ENCODE measurements at places on chromosomes 7 and 10.
A peak's percentile ranks its signal among the peaks of the same experiment; 100 is the strongest.

DNA sequence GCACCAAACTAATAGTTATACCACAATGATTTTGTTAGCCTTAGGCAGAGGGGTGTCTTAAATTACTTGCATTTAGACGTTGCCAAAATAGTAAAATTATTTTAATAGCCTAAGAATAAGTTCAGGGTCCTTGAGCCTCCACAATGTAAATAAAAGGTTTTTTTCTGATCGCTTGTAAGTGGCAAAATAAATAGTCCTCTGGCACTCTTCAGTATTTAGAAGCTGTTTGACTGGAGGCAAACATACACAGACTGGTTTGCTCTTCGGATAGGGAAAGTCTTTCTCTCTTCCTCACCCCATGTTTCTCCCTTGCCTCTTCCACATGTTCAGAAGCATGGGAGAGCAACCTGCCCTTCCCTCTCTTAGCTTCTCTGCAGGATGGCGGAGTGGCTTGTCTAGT lies 49.5 kb upstream of the FAM180A start:
- DNase-seq = no peak

DNA sequence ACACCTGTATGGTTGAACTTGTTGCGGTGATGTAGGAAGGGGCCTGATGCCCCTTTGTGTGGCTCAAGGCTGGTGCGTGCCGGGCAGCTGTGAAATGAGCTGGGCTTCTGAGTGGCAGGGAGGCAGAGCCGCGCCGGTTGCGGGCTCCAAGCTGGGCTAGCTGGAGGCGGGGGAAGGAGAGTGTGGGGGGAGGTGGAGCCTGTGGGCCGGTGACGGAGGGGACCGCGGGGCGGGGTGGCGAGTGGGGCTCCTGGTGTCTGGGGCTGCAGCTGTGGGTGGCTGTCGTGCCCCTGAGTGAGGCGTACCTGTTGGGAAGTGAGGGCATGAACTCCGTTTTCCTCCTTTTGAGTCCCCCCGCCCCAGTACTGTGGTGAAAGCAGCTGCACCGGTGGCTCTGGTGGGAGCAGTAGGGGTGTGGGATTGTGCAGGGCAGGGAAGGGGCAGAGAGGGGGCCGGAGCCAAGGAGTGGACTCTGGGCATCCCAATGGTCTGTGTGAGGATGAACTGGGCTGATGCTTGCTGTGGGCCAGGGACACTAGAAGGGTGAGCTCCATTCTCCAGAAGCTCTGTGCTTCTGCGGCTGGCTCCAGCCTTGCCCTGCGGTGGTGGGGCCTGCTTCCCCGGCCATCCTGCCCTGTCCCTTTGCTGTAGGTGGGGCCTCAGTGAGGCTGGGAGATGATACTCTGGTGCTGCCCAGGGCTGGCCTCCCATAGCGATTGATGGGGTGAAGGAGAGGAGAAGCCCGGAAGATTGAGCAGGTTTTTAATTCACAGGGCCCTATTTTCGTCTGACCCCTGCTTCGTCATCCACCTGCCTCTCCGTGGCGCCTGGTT lies 41.7 kb downstream of the INPP5A start:
- no peak for DNase-seq

GRCh38 chr7:25575634-25576033 lies 347.3 kb upstream of the NPVF start:
- DNase-seq = no peak

DNA sequence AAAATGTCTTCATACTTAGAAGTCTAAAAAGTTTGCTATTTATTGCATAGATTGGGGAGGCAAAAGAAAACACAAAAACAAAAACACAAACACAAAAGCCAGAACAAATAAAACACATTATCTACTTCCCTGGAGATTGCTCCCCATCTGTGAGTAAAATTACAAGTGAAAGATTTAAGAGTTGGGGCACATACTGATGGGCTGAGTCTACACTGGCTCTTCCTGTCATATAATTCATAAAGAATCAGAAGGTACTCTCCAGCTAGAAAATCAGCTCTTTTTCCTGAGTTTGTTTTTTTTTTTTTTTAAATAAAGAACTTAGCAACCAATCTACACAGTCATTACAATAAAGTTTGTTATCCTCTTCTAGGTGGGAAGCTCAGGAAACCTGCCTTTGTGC lies 192.4 kb upstream of the LRRN3 start:
- no peak for DNase-seq

DNA sequence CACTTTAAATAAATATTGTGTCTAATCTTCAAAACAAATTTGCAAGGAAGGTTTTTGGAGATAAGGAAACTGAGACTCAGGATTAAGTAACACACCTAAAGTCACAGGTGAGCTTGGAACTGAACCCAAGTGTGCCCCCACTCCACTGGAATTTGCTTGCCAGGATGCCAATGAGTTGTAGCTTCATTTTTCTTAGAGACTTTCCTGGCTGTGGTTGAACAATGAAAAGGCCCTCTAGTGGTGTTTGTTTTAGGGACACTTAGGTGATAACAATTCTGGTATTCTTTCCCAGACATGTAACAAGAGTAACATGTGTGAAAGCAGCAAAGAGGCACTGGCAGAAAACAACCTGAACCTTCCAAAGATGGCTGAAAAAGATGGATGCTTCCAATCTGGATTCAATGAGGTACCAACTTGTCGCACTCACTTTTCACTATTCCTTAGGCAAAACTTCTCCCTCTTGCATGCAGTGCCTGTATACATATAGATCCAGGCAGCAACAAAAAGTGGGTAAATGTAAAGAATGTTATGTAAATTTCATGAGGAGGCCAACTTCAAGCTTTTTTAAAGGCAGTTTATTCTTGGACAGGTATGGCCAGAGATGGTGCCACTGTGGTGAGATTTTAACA lies 1.5 kb downstream of the IL6 start:
- DNase-seq = peak; percentile 39

DNA sequence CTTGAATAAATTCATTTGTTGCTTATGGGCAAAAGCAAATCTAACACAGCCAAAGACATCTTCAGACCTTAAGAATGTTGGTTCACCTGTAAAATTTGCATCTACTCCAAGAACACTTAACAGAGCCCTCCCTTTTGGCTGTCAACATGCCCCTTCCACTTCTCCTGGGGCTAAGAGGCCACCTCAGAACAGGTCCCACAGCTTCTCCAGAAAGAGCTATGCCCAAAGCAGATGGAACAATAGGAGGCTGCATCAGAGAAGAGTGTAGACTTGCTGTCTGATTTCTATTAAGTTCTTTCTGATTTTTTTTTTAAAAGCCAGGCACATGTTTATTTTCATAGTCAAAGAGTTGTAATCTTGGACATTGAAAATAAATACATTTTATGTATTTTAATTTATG lies 26.1 kb upstream of the TRIL start:
- DNase-seq = no peak

DNA sequence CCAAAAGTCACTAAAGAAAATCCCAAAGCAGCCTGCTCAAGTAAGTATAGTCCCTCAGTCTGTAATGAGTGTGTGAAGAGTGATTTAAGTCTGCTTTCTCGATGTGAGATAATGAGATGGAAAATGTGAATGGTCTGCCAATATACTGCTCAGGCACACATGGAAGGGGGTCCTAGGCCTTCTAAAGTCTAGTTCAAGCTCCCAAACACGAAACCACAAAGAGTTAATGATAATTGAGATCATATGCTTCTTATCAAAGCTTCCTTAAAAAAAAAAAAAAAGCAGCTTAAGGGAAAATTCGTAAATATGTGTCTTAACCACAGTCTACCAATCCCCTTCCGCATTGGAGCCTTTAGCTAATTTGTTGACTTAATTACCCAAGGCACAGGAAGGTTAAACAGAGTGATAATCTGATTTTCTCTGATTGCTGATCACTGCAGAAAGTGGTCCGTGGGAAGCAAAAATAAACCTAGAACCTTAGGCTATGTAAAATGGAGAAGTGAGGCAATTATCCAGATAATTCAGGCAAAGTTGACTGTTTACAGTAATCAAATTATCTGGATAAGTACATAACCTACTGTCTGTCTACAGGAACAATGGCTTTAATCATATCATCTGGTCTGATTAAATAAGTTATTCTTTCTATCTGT lies 172.9 kb downstream of the MBL2 start:
- no peak for DNase-seq

- no peak for DNase-seq
These were observed 131.3 kb upstream of the NPVF start for GRCh38 chr7:25359471-25360059.

GRCh38 chr10:11612021-11613001 lies 861 bp upstream of the USP6NL start:
- no peak for DNase-seq

DNA sequence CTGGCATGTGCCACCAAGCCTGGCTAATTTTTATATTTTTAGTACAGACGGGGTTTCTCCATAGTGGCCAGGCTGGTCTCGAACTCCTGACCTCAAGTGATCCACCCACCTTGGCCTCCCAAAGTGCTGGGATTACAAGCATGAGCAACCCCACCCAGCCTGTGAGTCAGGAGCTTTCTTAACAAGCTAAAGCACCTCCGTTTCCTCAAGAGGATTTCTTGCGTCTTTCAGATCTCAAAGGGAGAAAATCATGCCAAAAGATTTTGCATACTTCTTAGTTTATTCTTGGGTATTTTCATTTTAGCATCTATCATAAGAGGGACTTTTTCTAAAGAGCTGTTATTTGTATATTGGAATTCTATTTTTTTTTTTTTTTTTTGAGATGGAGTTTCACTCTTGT lies 47.9 kb upstream of the FOXK1 start:
- DNase-seq = peak; percentile 39

DNA sequence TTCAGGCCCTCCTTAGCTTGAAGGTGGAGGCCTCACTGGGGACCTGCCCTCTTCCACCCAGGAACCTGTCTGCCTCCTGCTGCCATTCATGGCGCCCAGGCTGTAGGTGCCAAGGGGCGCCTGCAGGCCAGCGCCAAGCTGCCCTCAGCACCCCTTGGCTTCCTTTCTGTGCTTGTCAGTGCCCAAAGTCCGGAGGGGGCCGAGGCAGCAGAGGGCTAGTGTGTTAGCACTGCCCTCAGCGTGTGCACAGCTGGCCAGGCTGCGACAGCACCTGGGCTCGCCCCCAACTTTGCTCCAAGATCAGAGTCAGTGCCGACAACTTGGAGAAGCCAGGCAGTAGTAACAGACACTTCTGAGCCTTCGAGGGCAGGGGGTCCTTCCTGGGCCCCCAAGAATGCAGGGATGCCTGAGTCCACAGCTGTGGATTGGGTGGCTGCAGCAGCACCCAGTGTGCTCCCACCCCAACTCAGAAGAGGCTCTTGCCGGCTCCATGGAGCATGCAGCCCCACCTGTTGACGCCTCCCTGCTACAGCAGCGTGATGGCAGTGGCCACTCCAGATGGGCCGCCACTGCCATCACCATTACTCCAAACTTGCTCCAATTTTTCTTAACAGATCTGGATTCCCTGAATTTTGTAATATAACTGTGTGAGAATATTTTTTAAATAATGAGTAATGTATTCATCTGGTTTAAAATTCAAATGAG lies 41.7 kb downstream of the CACUL1 start:
- no peak for DNase-seq

- no peak for DNase-seq
These were observed 27.9 kb downstream of the BAIAP2L1 start for GRCh38 chr7:98372993-98373392.

GRCh38 chr10:58590152-58590840 lies 77.6 kb downstream of the BICC1 start:
- DNase-seq = no peak

DNA sequence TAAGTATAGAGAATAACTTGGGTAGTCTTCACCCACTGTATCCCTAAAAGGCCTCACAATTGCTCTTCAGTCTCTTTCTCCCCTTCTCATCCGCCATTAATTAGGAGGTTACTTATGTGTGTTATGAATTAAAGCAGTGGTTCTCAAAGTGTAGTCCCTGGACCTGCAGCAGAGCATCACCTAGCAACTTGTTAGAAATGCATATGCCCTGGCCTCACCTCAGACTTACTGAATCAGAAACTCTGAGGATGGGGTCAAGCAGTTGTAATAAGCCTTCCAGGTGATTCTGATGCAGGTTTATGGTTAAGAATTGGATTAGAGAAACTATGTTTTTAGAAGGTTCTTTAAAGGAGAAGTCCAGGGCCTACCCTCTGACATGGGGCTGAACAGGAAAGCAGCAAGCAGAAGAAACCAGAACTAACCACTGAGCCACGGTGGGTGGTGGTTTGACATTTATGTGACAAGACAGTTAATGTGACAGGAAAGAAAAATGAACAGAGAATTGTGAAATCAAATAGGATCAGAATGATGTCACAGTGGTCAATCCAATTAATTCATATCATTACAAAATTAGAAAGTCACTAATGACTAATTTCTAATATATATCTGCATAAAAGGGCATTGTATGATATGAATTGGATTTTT lies 37.6 kb downstream of the ENTPD1 start:
- DNase-seq = peak; percentile 84

- DNase-seq = no peak
These were observed 5.9 kb upstream of the BHLHA15 start for GRCh38 chr7:98205162-98205845.

- no peak for DNase-seq
These were observed 18.1 kb downstream of the FOXP2 start for GRCh38 chr7:114432703-114433102.

DNA sequence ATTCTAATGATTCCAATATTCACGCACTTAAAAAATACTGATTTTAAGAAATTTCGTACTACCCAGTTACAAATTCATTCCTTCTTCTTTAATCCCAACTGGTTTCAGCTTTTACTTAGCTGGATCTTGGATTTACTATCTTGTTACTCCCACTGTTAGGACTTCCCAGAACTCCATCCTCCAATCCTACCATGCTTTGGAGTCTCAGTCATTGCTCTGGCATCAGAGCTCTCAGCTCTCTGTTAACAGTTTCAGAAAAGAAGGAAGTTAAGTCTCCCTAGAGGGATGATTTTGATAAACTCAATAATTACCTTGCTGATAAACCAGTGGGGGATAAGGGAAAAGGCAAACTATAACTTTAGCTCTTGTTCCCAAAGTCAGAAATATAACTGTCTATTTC lies 9.5 kb downstream of the PPA1 start:
- no peak for DNase-seq

- DNase-seq = no peak
These were observed 15.6 kb upstream of the CRHR2 start for GRCh38 chr7:30697719-30698460.

DNA sequence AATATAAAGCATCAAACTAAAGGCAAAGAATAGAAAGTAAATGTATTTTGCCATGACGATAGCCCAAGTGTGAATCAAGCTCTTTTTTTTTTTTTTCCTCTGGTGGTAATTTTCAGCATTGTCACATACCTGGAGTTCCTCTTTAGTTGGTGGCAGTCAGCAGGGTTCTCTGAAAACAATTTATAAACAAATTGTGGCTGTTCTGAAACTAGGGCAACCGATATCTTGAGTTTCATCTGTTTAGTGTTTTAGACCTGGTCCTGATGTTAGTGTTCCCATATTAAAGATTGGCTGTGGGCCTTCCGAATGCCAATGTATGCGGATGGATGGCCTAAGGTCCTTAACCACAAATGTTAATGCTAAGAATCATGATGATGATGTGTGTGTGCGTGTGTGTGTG lies 713.1 kb downstream of the GATA3 start:
- DNase-seq = no peak

DNA sequence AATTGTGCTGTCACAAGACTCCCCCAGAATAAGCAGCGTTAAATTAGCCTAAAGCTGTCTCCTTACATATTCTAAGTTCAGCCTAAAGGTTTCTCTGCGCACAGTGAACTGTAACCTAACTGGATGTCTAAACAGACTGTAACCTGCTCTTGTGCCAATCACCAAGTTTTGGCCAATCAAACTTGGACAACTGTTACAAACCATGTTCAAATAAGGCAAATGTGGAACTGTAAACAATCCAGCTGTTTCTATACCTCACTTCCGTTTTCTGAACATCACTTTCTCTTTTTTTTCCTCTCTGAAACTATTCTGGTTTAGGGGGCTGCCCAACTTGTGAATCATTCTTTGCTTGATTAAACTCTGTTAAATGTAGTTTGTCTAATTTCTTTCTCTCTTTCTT lies 252.2 kb upstream of the HABP2 start:
- DNase-seq = peak; percentile 80

- DNase-seq = peak; percentile 8
These were observed 828.8 kb upstream of the MBL2 start for GRCh38 chr10:53601260-53601875.
